ENCODE measurements at places on chromosomes 16 and 17. TPM values are rescaled to one million over a fixed set of nuclear protein-coding genes. Genes with fewer than 3 reads are reported as not detected.

GRCh38 chr17:11990363-11990983, 6.8 kb downstream of the ZNF18 start:
- no peaks in the 10 kb centered on the region for H3K36me3 ChIP-seq
- no peaks in the 10 kb centered on the region for H3K4me1 ChIP-seq
- H3K4me3 ChIP-seq: no peak overlapping the region
- H3K27ac ChIP-seq: no peak overlapping the region
- H3K27me3 ChIP-seq: no peaks in the 10 kb centered on the region

DNA sequence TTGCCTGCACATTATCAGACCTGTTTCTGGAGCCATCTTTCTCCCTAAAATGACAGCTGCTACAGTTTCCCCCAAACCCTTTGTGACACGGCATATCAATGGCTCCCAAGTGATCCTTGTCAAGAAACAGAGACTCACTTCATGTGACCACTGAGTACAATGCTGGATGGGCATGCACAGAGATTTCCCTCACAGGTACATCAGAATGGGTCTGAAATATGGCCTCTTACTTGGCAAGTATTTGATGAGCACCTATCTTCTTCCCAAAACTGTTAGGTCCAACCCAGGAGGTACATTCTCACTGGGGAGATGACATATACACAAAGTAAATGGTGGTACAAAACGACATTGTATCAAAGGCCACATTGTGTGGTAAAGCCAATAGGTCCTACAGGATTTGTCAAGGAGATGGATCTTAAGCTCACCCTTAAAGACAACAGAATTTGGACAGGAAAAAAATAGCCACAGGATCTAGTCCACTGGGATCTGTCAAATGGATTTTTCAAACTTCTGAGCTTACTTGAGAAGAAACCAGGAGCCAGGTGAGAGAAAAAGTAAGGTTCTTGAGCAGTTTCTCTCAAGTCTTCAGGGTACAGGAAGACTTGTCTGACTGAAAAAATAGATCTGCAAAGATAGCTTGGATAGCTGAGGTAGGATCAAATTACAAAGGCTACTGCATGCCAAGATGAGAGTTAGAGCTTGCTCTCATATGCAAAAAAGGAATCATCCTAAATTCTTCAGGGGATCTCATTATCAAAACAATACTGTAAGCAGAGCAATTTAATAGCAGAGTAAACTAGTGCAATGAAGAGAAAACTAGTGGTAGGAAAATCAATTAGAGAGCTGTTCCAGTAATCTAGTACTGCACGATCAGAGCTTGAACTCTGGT, 28.8 kb downstream of the RNF43 start:
- H3K36me3 ChIP-seq: no peaks in the 10 kb centered on the region
- H3K27me3 ChIP-seq: no peaks in the 10 kb centered on the region
- DNase-seq: no peak
- H3K4me3 ChIP-seq: no peak overlapping the region
- peaks cover 4% of the 10 kb centered on the region for H3K4me1 ChIP-seq
- no peak overlapping the region for H3K27ac ChIP-seq

DNA sequence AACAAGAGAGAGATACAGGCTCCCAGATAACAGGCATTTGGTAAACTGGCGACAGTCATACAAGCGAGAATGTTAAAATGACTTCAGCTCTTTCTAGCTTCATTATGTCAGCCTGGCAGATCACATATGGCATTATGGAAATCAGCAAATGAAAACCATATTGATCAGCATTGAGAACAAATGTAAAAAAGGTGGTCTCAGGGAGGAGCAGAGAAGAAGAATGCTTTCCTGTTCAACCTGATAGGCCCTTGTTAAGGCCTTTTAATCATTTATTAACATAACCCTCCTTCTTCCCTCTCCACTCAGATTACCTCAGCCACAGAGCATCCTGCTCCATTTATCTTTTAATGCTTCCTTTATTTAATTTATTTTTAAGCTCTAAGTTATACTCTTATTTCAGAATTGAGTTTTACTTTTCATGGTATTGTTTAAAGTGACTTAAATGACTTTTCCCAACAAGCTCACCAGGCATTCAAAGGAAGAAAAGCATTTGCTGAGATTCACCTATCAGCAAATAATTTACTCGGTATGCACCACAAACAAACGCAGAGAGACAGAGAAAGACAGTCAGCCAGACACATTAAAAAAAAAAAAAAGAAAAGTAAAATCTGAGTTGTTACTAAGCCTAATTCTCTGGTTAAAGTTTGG, 243.9 kb upstream of the TBX2 start:
- no peaks in the 10 kb centered on the region for H3K27me3 ChIP-seq
- no peaks in the 10 kb centered on the region for H3K36me3 ChIP-seq
- no peak overlapping the region for H3K4me3 ChIP-seq

DNA sequence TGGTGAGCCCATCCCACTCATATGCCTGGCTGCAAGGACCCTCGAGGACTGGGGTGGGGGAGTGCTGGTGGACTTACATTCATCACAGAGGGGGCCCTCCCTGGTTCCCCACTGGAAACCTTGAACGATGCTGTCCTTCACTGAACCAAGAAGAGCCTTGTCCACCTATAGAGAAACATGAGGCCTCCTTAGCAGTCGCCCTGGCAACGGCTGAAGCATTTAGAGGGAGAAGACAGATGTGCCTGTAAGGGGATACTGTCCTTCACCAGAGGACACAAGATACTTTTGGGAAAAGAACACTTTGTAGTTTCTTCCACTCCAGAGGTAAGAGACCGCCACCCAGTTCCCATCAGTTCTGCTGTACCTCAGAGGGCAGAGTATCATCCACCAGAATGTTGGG, 6.5 kb downstream of the HIGD1B start:
- peaks cover 80% of the 10 kb centered on the region for H3K36me3 ChIP-seq
- no peak for DNase-seq
- no peaks in the 10 kb centered on the region for H3K27me3 ChIP-seq
- H3K4me1 ChIP-seq: no peaks in the 10 kb centered on the region
- no peak overlapping the region for H3K27ac ChIP-seq

GRCh38 chr17:2967515-2967914, 95.9 kb downstream of the OR1D5 start:
- H3K27me3 ChIP-seq: no peaks in the 10 kb centered on the region
- no peak overlapping the region for H3K27ac ChIP-seq

DNA sequence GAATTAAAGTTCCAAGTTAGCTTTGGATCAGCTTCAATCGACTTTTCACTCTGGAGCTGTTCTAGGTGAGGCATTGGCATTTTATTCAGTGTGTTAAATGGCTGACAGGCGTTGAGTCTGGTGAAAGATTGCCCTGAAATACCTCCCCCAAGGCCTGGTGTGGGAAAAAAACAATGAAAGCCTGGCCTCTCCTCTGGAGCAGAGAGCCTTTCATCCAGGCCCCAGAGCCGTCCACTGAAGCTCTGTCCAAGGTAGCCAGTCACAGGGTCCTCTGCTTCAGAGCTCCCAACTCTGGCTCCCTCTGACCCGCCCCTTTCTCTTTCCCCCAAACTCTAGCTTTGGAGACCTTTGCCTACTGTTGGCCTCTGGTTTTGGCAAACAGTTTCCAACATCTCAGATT, 123.6 kb upstream of the CRHR1 start:
- DNase-seq: no peak
- H3K4me1 ChIP-seq: no peaks in the 10 kb centered on the region
- H3K36me3 ChIP-seq: no peaks in the 10 kb centered on the region
- H3K27ac ChIP-seq: no peak overlapping the region
- no peaks in the 10 kb centered on the region for H3K27me3 ChIP-seq

DNA sequence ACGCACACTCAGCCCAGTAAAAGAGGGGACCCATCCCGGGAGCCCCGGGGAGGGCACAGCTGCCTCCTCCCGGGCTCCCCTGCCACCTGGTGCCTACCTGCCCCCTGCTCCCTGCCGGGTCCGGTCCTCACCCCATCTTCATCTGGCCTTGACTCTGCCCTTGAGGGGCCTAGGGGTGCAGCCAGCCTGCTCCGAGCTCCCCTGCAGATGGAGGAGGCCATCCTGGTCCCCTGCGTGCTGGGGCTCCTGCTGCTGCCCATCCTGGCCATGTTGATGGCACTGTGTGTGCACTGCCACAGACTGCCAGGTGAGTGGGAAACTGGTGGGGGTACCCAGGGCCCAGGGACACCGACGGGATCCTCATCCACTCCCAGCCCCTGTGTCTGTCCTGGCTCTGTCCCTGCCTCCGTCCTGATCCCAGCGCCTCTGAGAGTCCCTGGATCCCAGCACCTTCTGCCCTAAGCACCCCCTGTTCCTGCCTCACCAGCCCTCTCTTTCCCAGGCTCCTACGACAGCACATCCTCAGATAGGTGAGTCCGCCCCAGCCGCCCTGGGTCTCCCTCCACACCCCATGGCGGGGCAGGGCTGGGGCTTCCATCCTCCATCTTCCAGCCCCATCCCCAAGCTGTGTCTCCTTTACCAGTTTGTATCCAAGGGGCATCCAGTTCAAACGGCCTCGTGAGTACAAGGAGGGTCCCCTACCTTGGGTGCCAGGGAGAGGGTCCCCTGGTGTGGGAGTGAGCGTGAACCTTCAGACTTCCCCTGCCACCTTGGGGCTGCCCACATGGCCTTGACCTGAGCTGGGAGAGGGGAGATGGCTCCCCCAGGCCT, 574 bp downstream of the LAT start:
- peaks cover 44% of the 10 kb centered on the region for H3K36me3 ChIP-seq
- H3K27me3 ChIP-seq: no peaks in the 10 kb centered on the region
- no peaks in the 10 kb centered on the region for H3K4me1 ChIP-seq
- H3K4me3 ChIP-seq: no peak overlapping the region
- DNase-seq: no peak

DNA sequence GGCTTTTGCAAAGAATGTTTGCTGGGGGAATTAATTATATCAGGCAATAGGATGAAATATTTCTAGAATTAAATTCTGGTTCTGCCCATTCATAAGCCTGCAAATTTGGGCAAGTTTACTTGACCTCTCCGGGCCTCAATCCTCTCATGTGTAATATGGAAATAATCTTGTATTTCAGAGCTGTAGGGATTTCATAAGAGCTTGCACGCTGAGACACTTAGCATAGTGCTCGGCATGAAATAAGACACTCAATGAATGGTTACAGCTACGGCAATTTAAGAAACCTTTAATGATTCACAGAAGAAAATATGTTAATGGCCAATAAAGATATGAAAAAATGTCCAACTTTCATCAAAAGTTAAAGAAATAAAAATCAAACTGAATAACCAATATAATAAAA, 40.6 kb upstream of the PITPNM3 start:
- peaks cover 31% of the 10 kb centered on the region for H3K36me3 ChIP-seq
- H3K27me3 ChIP-seq: no peaks in the 10 kb centered on the region

DNA sequence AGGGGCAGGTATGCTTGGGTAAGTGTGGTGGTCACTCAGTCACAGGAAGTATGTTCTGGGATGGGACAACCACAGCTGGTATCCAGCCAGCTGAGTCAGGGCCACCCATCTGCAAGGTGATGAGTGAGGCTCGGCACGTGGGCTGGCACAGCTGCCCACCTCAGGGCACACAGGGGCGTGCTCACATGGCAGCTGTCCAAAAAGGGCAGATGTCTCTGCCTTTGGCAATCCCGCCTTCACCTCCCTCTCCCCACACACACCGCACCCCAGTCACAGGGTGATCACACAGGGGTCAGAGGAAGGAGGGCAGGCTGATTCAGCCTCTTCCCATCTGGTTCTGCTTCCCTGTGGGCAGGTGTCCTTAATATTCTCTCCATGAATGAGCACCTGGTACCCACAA, 85.9 kb upstream of the TOB1 start:
- H3K27me3 ChIP-seq: no peaks in the 10 kb centered on the region
- no peak for DNase-seq
- H3K4me1 ChIP-seq: peaks cover 64% of the 10 kb centered on the region

DNA sequence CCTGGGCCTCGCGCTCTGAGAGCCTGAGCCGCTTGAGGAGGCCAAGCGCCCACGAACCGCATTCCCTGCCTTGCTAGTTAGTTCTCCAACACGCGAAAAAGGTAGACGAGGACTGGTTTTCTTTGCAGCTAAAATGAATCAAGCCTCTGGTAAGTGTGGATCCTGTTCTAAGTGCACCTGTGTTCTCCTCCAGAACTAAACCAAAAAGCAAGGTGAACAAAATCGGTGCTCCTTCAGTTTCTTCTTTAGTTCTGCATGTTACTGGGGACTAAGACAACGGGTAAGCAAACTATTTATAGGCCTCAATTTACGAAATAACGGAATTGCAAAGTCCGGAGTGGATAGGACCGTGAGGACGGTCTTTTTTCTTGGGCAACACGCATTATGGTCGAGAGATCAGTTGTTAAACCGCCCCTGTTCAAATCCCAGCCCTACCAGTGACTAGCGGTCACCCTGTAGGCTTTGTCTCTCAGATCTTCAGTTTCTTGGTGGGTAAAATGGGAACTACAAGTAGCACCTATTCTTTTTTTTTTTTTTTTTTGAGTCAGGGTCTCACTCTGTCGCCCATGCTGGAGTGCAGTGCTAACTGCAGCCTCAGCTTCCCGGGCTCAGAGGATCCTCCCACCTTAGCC, 993 bp upstream of the ANKRD11 start:
- DNase-seq: no peak
- peaks cover 23% of the 10 kb centered on the region for H3K4me1 ChIP-seq
- no peaks in the 10 kb centered on the region for H3K27me3 ChIP-seq
- H3K36me3 ChIP-seq: no peaks in the 10 kb centered on the region

- no peaks in the 10 kb centered on the region for H3K4me1 ChIP-seq
- no peak for DNase-seq
- no peak overlapping the region for H3K4me3 ChIP-seq
- H3K36me3 ChIP-seq: no peaks in the 10 kb centered on the region
- no peak overlapping the region for H3K27ac ChIP-seq
These were observed 131.3 kb downstream of the KCNJ18 start for GRCh38 chr17:21823643-21824042.

- peak overlapping the region; percentile 46 for H3K27ac ChIP-seq
- H3K4me3 ChIP-seq: no peak overlapping the region
- H3K27me3 ChIP-seq: no peaks in the 10 kb centered on the region
- H3K4me1 ChIP-seq: peaks cover 39% of the 10 kb centered on the region
These were observed 14.5 kb downstream of the SPIRE2 start for GRCh38 chr16:89842471-89843408.

GRCh38 chr17:45408611-45409421, 23.9 kb downstream of the ARHGAP27 start:
- H3K4me3 ChIP-seq: no peak overlapping the region
- H3K27me3 ChIP-seq: no peaks in the 10 kb centered on the region
- DNase-seq: peak; percentile 47

GRCh38 chr17:59914274-59914854, 21.4 kb downstream of the RPS6KB1 start:
- H3K4me3 ChIP-seq: no peak overlapping the region
- no peak for DNase-seq
- no peaks in the 10 kb centered on the region for H3K27me3 ChIP-seq
- no peak overlapping the region for H3K27ac ChIP-seq

The SGCA gene
- not detected for total RNA-seq

The SLFN12L gene
- 1.9 TPM for total RNA-seq

The FOXL1 gene
- total RNA-seq: 0.45 TPM

The MYOCD gene
- 1.1 TPM for total RNA-seq

The MED1 gene
- total RNA-seq: 25.2 TPM

The PPY gene
- total RNA-seq: not detected
